ENCODE measurements at places on chromosomes 3 and 15.
A peak's percentile ranks its signal among the peaks of the same experiment; 100 is the strongest.

DNA sequence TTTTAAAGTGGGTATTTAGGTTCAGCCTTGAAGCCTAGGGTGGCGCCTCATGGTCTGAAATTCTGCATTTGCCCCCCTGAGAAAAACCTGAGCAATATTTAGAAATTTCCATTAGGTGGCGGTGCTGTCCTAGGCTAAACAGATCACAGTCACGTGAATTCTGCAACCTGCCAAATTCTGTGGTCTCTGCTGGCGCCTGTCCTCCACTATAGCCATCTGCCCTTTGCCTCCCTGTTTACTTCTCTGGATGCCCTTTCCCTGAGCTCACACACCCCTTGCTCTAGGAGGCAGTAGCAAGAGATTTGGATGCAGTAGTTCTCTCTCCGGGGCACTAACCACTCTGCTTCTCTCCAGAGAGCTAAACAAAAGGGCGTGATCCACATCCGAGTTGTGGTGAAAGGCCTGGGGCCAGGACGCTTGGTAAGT, 9.1 kb downstream of the MRPS11 start:
- DNase-seq, result peak; percentile 26

DNA sequence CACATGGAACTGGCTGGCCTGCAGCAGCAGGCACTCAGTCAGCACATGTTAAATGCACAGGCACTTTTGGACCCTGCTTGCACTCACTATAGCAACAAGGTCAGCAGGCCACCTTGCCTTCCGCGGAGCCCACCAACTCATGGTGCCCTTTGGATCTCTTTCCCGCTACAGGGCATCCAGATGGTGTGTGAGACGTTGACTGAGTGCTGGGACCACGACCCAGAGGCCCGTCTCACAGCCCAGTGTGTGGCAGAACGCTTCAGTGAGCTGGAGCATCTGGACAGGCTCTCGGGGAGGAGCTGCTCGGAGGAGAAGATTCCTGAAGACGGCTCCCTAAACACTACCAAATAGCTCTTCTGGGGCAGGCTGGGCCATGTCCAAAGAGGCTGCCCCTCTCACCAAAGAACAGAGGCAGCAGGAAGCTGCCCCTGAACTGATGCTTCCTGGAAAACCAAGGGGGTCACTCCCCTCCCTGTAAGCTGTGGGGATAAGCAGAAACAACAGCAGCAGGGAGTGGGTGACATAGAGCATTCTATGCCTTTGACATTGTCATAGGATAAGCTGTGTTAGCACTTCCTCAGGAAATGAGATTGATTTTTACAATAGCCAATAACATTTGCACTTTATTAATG, 85.0 kb downstream of the TGFBR2 start:
- no peak for DNase-seq

DNA sequence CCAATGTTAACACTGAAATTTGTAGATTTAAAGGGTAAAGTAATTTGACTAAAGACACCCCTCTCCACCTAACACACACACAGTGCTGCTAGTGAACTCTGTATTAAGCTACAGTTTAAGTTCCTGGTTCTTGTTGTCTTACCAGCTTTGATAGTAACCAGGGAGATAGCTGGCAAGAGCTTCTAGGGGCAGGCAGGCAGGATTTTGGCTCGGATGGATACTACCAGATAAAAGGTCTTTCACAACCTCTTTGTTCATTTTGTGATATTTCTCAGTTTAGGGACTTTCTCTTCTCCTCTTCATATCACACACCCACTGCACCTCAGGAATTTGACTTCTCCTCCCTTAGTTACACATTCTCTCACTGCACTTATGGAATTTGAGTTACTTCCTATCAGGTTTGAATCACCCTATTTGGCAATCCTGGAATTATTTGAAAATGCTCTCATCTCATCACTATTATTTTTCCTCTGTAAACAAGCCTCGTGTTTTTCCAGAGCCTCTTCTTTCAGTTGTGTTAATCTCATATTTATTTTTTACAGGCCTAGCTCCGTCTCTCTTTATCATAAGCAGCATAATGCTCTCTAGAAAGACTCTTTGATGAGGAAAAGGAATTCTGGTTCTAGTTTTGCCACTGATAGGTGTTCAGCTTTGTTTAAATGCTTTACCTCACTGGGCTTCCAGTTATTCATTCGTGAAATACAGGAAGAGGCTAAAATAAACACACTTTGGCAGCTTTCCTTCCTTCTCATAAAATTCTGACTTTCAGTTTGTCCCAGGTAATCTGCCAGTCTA, 23.0 kb upstream of the CLDN1 start:
- DNase-seq, result no peak

DNA sequence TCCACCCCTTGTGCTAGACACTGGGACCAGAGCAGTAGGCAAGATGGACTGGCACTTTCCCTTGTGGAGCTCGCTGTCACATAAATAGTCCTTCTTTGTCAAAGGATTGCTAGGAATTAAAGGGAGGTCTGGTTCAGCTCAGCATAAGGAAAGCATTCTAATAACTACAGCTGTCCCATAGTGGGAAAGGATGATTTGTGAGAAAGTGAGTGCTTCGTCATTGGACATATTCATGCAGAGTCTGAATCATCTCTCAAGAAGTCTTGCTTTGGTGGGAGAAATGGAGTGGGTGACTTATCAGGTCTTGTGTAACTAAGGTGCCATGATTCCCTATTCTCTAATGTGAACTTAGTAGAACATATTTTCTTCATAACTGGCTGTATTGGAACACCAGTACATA, 14.7 kb downstream of the PPARG start:
- DNase-seq, result no peak

GRCh38 chr3:58858126-58858525, 191.6 kb upstream of the FAM3D start:
- DNase-seq, result no peak

DNA sequence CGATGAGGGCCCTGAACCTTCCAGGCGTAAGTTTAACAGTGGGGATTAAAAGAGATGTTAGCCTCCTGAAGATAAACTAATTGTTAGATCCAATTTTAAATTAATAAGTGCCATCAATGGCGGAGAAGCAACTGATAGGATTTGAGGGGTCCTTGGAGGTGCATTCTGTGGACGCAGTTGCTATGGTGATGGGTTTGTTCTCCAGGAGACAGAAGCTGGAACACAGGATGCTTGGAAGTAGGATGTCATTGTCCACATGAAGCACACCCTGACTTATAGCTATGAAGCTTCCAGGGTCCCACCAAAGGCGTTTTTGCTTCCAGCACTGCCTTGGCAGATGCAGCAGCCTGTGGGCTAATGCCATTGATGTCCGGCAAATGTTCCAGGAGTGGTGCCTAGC, 331.0 kb upstream of the IL12A start:
- no peak for DNase-seq

GRCh38 chr3:197521277-197522182, 34.2 kb downstream of the BDH1 start:
- no peak for DNase-seq

DNA sequence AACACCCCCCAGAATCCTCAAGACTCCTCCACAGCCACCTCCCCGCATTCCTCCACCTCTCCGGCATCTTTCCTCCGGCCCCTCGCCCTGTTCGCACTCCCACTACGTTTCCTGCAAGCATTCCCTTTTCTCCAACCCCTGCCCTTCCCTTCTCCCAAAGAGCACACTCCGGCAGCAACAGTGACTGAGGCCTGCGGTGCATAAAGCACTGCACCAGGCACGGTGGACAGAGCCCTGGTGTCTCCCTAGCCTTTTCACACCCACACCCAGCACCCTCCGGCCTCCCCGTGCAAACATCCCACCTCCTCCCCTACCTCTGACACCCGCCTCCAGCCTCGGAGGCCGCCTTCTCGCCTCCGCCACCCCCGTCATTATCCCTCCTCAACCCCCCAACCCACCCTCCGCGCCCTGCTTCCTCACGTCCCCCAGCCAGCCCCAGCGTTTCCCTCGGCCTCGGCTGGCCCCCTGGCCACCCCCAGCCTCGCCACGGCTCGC, 577 bp downstream of the ZNF148 start:
- no peak for DNase-seq

DNA sequence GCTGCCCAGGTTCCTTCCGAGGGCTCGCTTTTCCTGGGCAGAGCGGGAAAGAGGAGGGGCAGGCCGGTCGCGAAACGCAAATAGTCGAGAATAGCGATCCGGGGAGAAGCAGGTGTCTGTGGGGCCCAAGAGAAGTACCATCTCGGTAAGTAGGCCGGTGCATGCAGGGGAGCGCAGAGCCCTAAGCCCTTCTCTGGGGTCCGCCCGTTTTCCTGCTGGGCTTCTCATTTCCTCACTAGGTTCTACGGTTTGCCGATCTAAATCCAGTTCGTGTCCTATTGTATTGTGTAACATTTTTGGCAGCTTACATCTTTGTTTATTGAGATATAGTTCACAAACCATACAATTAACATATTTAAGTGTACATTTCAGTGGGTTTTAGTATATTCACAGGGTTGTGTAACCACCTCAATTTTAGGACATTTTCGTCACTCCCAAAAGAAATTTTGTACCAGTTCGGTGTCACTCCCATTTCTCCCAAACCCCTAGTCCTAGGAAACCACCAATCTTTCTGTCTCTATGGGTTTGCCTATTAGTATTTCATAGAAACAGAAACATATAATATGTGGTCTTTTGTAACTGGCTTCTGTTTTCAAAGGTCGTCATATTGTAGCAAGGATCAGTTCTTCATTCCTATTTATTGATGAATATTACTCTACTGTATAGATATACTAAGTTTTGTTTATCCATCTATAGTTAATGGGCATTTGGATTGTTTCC, 6.8 kb upstream of the TRIM69 start:
- peak; percentile 53 for DNase-seq

DNA sequence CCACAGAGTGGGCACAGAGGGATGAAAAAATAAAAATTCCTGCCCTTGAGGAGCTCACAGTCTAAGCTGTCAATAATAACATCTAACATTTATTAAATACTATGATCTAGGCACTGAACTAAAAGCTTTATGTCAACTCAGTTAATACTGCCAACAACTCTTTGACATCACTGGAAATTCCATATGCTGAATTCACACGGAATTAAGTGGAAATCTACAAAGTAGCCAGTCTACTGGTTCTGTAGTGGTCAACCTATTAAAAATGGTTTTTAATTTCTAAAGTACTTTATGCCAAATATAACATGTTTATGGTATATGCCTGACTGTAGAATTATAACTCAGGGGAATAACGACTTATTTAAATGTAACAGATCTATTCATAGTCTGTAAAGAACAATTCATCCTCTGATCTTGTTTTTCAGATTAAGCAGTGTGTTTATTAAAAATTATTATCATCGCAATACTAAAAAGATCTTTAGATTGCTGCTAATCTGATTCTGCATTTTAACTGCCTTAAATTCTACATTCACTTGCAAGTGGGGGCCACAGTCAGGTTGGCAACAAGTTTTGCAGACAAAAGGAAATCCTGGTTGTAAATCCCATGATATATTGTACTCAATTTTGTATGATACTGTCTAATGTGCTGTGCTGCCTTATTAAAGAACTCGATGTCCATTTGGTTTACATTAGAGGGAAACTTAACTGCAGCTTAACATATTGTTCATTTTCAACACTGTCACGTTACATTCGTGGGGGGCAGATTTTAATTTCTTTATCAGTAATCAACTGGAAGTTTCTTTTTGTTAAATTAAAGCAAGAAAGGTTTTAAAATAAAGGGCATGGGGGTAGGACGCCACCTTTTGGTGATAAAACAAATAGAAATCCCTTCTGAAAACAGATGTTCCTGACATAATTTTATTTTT, 2.6 kb upstream of the FOXP1 start:
- peak; percentile 56 for DNase-seq

GRCh38 chr15:74461847-74462511, 1.0 kb upstream of the UBL7 start:
- no peak for DNase-seq

GRCh38 chr3:78988324-78988723, 779.5 kb downstream of the ROBO1 start:
- DNase-seq, result no peak

DNA sequence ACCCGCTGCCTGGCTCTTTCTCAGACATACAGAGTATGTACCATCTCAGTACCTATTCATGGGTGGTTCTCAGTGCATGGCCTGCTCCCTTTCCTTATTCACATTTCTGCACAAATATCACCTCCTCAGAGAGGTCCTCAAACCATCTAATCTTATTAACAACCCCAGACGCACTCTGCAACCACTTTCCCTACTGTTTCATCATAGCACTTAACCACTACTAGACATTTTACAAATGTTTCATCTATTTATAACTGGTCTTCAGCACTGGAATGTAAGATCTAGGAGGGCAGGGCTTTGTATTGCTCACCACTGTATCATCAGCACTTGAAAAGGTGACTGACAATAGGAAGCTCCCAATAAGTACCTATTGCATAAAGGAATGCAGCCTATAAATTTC, 45.1 kb downstream of the TNIK start:
- DNase-seq, result no peak

GRCh38 chr3:39601241-39601640, 133.8 kb downstream of the MOBP start:
- DNase-seq, result no peak

- DNase-seq, result no peak
These were observed 754.9 kb downstream of the SQOR start for GRCh38 chr15:46389739-46390138.

DNA sequence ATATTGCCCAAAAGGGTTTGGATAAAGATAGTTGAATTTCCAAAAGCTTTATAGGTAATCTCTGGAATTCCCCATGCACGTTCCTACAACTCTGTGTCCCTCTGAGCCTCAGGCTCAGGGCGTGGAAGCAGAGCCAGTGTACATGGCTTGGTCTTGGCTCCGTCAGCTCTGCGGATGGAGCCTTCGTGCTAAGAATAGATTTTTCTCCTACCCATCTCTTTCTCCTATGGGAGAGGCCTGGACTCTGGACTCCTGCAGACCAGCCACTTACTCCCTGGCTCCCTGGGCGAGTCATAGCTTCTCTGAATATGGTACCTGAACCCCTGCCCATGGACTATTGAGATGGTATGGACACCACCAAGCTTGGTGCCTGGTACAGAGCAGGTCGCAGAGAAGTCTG, 99.9 kb downstream of the EEFSEC start:
- DNase-seq, result no peak

DNA sequence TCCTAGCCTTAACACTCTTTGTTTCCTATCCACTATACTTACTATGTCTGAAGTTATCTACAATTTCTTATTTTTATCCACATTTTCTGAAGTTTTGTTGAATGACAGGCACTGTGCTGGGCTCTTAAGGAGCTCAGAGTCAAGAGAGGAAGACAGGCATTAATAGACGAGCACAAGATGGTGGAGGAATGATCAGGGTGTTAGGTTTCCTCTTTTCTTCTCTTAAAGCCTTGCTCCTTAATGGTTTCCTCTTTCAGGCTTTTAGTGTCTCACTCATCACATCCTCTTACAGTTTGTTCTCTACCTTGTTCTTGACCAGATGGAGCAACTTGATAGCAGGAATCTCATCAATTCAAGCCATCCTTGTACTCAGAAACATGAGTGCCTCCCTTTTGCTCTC, 52.9 kb upstream of the BCL6 start:
- no peak for DNase-seq

GRCh38 chr15:31843426-31844055, 186.8 kb upstream of the CHRNA7 start:
- no peak for DNase-seq
